ENCODE measurements at places on chromosomes 2 and 18. TPM values are rescaled to one million over a fixed set of nuclear protein-coding genes. Genes with fewer than 3 reads are reported as not detected.

Gene ITPRIPL1
- 0.55 TPM for total RNA-seq

DNA sequence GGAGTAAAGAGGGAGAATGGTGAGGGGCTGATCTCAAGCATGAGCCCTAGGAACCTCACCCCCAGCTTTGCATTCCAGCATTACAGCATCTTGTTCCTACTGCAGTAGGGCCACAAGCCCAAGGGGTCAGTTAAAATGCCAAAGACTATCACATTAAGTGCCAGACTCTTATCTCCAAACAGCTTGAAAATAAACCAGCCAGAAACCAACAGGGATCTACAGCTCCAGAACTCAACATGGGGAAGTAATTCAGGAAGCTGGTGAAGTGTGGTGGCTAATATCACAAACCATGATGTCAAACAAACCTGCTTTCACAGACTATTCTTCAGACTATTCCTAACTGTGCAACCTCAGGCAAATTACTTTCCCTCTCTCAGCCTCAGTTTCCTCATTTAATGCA is 278.3 kb downstream of the TNS1 start:
- no peak for DNase-seq

Gene ADGRF3
- total RNA-seq = 0.18 TPM

DNA sequence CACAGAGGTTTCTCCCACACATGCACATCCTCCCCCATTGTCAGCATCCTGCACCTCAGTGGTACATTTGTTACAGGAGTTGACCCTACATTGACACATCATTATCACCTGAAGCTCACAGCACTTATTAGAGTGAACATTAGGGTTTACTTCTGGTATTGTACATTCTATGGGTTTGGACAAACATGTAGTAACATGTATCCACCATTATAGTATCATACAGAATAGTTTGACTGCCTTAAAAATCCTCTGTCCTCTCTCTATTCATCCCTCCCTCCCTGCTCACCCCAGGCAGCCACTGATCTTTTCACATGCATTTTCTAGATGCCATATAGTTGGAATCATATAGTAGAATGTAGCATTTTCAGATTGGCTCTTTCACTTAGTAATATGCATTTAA is 53.5 kb downstream of the NXPH2 start:
- DNase-seq = no peak

GRCh38 chr2:233760043-233760442 is at the start of gene UGT1A1:
TSS of gene UGT1A1 (plus strand) at chr2:233760270. CDS start at chr2:233760288, 18 bp downstream.
- DNase-seq = no peak

Gene KYNU
- total RNA-seq = not detected

GRCh38 chr18:59926131-59926530 is 26.3 kb downstream of the PMAIP1 start:
- peak; percentile 11 for DNase-seq

DNA sequence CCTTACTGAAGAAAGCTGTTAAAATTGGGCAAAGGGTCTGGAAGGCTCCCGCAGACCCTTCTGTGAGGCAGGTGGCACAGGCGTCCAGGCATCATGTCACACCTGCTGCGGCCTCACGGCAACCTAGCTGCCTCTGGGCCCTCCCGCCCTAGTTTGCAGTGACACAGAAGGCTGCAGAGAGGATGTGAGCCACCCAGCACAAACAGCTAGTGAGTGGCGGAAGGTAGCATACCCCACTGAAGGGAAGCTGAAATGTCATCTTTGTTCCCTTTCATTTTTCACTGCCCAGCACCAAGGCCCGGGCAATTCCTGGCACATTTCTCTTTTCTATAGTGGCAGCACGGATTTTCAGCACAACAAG is 53.8 kb downstream of the TRAPPC12 start:
- DNase-seq = no peak

GRCh38 chr18:10120622-10121021 is 206.8 kb downstream of the VAPA start:
- no peak for DNase-seq

Gene NEURL3
- total RNA-seq = not detected

- no peak for DNase-seq
These were observed 686 bp upstream of the PNO1 start for GRCh38 chr2:68157002-68157401.

Gene LCT
- total RNA-seq = not detected

DNA sequence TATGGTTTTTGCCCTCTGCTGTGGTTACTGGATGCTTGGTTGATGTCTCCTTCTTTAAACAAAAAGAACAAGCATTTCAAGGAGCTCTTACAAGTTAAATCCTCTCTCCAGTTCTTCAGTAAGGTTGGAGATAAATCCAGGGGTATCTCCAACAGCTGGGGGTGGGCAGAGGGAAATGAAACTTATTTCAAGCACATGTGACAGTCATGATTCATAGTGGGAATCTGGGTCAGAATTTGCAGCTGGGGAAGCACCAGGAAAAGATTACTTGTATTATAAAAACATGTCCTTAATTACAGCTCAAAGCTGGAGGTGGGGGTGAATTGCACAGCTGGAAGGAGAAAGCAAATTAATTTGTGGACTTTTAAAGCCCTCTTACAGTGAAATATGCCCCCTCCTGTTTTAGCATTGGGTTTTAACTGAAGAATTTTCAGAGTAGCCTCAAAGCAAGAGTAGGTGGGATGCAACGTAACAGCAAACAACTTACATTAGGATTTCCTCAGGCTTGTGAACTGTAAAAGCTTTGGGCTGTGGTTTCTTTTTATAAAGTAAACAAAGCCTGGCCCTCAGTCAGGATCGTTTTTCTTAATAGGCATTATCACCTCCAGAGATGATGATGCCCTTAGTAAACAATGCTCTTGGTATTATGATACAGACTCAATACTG is 596.4 kb downstream of the NYAP2 start:
- peak; percentile 21 for DNase-seq

Gene CNDP1
- not detected for total RNA-seq

DNA sequence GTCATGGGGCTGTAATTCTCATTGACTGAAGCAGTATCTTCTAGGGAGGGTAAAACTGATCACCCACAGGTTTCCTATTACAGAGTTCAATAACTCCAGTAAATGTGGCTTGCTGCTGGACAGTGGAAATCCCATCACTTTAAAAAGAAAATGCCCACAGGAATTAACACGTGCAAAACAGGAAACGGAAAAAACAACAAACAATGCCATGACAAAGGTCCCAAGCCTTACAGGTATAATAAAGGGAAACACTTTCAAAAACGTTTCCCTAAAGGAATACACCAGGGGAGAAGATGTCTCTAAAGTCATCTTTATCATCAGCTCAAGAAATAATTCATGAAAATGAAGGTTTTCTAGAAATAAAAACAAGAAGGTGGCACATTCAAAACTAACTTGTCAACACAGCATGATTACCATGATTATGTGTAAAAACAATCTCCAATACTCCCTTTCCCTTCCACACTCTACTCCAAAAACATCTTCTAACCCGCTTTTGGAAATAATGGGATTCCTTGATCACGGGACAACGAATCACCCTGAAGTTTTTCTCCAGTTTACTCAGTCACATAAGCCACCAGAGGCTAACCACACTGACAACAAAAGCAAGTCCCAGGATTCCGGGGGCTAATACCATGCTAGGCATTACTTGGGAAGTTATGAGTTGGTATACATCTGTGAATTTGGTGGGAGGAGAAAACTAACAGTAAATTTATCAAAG is 167.9 kb downstream of the TCF4 start:
- DNase-seq = no peak

Gene ABCG5
- total RNA-seq = not detected

GRCh38 chr2:161547130-161547529 is 77.1 kb upstream of the SLC4A10 start:
- DNase-seq = no peak

- peak; percentile 16 for DNase-seq
These were observed 101.3 kb upstream of the ST3GAL5 start for GRCh38 chr2:85990084-85990483.

DNA sequence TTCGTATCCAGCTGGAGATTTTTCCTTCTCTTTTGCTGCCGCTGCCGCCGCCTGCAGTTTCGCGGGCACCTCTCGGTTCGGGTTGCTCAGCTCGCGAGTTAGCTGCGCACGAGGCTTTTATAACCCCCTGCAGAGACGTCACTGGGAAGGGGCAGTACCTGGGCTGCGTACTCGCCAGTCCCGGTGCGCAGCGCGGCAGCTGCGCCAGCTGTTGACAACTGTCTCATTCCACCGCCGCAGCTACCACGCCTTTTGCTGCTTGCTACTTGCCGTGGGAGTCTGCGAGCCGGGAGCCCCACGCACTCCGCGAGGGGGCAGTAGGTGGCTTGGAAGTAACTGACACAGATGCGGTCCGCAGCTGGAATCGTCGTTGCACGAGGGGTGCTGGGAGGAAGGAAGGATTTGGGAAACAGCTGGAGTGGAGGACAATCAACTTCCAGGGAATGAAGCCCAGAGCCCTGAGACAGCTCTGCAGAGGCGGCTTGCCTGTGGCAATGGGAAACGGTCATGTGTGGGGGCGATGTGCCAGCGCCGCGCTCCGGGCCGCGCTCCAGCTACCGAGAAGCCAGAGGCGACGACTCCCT is at the start of gene TACR1:
Gene TACR1 (minus strand): TSS at position 93 of the 584 bp plus-strand sequence. CDS start 586 bp downstream, outside the sequence.
- DNase-seq = peak; percentile 85

GRCh38 chr18:75211002-75211621 is 515 bp downstream of the TSHZ1 start:
- peak; percentile 60 for DNase-seq

Gene MCM6
- 26.6 TPM for total RNA-seq

- peak; percentile 37 for DNase-seq
These were observed 4.0 kb downstream of the CYP26B1 start for GRCh38 chr2:72143441-72144273.

DNA sequence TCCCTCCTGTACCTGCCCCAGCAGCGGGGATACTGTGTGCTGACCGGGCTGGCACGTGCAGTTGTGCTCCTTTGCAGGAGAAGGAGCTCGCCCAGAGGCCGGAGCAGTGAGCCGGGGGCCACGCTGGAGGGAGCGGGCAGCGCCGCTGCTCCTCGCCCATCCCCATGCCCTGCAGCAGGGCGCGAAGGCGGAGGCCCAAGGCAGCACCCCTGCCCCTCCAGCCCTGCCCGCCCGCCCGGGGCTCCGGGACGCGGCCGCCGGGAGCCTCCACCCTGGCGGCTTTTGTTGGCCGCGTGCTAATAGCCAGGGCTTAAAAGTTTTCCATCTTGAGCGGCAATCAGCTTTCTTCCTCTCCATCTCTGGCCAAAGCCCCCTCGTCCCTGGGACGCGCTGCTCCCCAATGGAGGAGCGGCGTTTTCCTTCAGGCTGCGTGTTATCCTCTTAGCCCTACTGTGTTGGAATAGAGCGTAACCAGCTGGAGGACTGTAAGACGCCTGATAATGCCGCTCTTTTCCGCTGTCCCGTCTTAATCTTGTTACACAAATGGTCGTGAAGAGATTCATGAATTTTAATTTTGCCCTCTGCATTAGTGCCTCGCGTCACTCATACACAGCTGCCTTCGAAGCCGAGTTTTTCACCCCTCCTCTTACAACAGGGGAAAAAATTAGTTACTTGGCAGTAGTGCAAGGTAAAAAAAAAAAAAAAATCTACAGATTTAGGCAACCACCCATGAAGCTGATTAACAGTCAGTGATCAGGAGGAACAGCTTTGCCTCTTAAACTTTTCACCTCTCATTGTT is 172.9 kb upstream of the SIX3 start:
- no peak for DNase-seq

Gene GREB1L
- 0.81 TPM for total RNA-seq

Gene RPRM
- not detected for total RNA-seq

Gene TGFA
- total RNA-seq = 0.42 TPM

Gene CHRNG
- not detected for total RNA-seq

- DNase-seq = no peak
These were observed 185.7 kb downstream of the FAM210A start for GRCh38 chr18:13540477-13541182.

Gene UGT1A5
- not detected for total RNA-seq

GRCh38 chr2:53672881-53673522 is 94.6 kb upstream of the CHAC2 start:
- no peak for DNase-seq

Gene TXNDC2
- not detected for total RNA-seq

Gene USP40
- 38.0 TPM for total RNA-seq

Gene IL18R1
- not detected for total RNA-seq

GRCh38 chr2:73503992-73504570 is 118.4 kb downstream of the ALMS1 start:
- DNase-seq = no peak

GRCh38 chr2:126894585-126895182 is 4.0 kb upstream of the TEX51 start:
- DNase-seq = no peak

Gene CRACDL
- total RNA-seq = not detected

Gene DSG2
- 65.5 TPM for total RNA-seq

- DNase-seq = no peak
These were observed 41.3 kb downstream of the REV1 start for GRCh38 chr2:99448556-99448955.

GRCh38 chr18:837922-838321 is 25.9 kb upstream of the YES1 start:
- no peak for DNase-seq

Gene ARHGAP15
- not detected for total RNA-seq

DNA sequence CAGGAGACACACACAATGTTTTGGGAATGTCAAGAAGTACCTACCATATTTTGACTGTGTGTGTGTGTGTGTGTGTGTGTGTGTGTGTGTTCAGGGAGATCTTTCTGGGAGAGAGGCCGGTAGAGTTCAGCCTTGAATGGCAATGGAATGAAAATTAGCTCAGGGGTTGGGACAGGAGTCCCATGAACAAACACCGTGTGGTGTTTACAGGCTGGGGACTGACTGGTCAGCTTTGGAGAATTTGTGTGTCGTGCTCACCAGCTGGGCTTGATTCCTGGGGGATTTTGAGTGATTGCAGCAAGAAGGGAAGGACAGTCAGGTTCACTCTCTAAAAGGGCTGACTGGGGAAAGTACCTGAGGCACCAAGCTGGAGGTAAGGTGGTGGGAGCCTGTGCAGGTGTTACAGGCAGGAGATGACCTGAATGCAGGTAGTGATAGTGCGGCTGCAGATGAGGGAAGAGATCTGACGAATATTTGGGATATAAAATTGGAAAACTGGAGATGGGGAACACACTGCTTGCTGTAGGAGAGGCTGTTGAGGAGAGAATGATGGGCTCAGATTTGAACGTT is 2.5 kb upstream of the ADNP2 start:
- DNase-seq = no peak

DNA sequence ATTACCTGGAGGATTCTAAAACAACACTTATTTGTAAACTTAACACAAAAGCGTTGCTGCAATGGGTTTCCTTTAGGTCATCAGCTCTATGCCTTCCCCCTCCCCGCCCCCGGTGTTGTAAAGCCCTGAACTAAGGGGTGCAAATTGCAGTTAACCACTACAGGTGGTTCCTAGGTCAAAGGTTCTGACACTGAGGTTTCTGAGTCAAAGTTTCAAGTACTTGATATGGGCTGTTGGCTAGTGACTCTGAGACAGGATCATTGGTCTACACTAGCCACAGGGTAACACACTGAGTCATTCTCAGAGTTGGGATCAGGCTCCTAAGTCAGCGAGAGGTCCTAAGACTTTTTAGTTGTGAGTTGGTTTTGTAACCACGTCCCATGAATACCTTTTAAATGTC is 15.4 kb downstream of the IL1B start:
- no peak for DNase-seq

- DNase-seq = no peak
These were observed 346.3 kb downstream of the CELF4 start for GRCh38 chr18:37219257-37219656.

- no peak for DNase-seq
These were observed 113.2 kb downstream of the ARHGEF4 start for GRCh38 chr2:130949954-130950353.

Gene CRYGC
- not detected for total RNA-seq

Gene MCEE
- 6.2 TPM for total RNA-seq

Gene RAB31
- 72.2 TPM for total RNA-seq

Gene NYAP2
- total RNA-seq = not detected

GRCh38 chr18:74766251-74766650 is 168.6 kb downstream of the ZNF407 start:
- no peak for DNase-seq

Gene POLR1B
- total RNA-seq = 15.1 TPM

Gene MLPH
- total RNA-seq = not detected

- no peak for DNase-seq
These were observed 33.3 kb upstream of the PGAP1 start for GRCh38 chr2:196959734-196960338.

Data from SJSA1 (cell line).